ENCODE measurements at places on chromosomes 3 and 15.

- no peak for DNase-seq
Measured at GRCh38 chr3:71502066-71502625, 81.4 kb downstream of the FOXP1 start.

DNA sequence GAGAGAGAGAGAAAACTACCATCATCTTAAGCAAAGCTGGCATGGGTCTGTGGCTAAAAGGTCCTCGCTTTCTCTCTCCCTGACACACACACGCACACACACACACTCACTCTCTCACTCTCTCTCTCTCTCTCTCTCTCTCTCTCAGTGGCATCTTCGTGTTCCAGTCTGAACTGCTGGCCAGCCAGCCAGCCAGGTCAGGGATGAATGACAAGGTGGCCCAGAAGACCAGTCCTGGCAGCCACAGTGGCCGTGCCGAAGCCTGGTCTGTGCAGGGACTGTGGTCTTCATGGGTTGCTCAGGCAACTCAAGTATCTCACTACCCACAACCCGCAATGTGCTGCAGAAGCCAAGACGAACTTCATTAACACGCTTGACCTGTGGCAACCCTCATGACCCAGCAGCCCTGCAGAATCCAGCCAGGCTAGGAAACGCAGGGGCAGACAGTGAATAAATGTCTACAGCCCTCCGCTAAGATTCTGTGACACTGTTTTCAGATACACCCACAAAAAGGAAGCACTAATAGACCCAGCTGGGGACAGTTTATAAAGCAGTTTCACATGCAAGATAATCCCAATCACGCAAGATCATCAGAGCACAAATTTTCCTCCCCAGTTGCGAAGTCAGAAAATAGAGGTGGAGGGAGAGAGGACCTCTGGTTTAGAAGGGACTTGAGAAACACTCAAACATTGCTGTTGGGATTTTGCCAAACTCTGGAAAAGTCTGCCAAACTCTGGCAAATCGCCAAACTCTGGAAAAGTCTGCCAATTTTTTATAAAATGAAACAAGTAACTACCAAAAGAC lies 66.4 kb downstream of the XXYLT1 start:
- DNase-seq, result no peak

GRCh38 chr15:74312445-74313007 lies 54.9 kb downstream of the CYP11A1 start:
- DNase-seq, result no peak

GRCh38 chr3:140234256-140234655 lies 299.3 kb downstream of the CLSTN2 start:
- DNase-seq, result no peak

- peak; percentile 27 for DNase-seq
Measured at GRCh38 chr3:90056281-90057032, 949.0 kb downstream of the EPHA3 start.

DNA sequence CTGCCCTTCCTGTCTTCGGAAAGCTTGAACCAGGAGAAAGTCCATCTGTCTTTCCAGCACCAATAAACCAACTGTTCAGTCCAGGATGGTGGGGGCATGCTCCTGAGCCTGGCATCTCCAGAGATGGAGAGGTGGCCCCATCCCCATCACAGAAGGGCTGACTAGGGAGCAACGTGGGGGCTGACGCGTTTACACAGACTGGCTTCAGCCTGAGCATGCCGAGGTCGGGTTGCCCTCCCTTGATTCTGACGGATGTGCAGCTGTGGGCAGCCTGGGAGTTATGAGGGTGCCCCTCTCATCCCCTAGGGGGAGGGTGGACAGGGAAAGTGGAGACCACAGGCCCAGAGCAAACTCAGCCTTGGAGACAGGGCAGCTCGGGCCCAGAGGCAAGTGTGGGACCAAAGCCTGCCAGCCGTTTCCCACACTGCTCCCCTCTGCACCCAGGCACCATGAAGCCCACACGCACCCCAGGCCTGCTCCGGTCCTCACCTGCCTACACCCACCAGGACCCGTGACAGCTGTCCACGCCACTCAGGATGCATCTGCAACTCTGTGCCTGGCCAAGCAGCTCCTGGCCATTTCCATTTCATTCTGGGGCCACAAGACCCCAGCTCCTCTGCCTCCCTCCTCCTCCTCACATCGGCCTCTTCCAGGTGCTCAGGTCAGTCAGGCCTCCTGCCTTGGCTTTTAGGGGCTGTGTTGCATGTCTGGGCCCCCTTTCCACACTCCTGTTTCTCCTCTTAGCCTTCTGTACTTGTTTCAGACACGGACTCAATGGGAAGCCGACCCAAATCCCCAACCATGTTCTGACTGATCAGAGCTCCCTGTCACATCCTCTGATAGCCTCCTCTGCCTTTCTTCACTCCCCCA lies 48.2 kb upstream of the SLC41A3 start:
- peak; percentile 43 for DNase-seq
